ENCODE measurements at places on chromosomes 1 and 21.

DNA sequence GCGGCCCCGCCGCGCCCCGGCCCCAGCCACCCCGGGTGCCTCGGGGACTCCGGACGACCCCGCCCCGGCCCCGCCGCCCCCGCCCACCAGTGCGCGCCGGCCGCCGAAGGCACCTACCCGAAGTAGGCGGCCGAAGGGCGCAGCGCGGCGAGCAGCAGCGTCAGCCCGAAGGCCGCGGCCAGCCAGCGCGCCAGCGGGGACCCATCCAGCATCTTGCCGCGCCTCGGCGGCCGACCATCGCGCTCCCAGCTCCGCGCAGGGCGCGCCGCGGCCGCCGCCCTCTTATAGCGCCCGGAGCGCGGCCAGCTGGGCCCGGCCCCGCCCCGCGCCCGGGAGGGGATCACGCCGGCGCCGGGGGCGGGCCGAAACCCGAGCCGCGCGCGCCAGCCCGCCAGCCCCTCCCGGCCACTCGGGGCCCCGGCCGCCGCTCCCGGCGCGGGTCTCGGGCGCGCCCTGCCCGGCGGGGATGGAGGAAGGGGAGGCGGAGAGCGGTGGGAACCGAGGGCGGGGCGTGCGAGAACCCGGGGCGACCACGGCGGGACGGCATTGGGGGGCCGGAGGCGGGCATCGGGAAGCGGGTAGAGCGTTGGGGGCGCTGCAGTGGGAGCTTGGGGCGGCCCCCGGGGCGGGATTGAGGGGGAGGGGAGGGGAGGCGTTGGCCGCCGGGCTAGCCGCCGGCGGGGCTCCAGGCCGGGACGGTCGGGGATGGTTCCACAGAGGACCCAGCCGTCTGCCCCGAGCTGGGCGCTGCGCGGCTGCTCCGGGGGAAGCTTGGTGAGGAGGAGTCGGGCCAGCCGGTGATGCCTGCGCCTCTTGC is at the start of gene WNT9A:
WNT9A (minus strand) TSS at position 257 of the 817 bp plus-strand sequence; CDS start at position 212, 45 bp downstream.
- DNase-seq: no peak

- DNase-seq: no peak
Observed at GRCh38 chr1:212514782-212515181, 82.1 kb downstream of the NENF start.

DNA sequence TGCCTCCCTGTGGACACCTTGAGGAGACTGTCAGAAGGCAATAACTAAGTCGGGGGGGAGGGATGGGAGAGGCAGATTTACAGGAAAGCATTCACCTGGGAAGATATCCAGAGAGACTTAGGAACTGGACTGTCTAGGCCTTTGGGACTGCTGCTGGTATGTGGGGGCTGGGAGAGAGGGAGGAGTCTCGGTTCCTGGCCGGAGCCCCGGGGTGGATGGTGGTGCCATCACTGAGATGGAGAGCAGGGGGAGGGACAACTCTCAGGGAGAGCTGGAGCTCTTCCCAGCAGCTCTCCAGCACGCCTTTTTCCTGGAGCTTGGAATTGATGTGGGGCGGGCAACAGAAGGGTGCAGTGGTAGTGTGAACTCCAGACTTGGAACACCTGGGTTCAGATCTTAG is 22.1 kb downstream of the PTPRF start:
- no peak for DNase-seq

- DNase-seq: no peak
Observed at GRCh38 chr1:176696109-176696508, 233.1 kb downstream of the PAPPA2 start.

- DNase-seq: no peak
Observed at GRCh38 chr1:231605149-231606100, 21.2 kb upstream of the DISC1 start.

- no peak for DNase-seq
Observed at GRCh38 chr1:153976819-153977249, 640 bp downstream of the JTB start.
